ENCODE measurements at places on chromosomes 16 and 17.

DNA sequence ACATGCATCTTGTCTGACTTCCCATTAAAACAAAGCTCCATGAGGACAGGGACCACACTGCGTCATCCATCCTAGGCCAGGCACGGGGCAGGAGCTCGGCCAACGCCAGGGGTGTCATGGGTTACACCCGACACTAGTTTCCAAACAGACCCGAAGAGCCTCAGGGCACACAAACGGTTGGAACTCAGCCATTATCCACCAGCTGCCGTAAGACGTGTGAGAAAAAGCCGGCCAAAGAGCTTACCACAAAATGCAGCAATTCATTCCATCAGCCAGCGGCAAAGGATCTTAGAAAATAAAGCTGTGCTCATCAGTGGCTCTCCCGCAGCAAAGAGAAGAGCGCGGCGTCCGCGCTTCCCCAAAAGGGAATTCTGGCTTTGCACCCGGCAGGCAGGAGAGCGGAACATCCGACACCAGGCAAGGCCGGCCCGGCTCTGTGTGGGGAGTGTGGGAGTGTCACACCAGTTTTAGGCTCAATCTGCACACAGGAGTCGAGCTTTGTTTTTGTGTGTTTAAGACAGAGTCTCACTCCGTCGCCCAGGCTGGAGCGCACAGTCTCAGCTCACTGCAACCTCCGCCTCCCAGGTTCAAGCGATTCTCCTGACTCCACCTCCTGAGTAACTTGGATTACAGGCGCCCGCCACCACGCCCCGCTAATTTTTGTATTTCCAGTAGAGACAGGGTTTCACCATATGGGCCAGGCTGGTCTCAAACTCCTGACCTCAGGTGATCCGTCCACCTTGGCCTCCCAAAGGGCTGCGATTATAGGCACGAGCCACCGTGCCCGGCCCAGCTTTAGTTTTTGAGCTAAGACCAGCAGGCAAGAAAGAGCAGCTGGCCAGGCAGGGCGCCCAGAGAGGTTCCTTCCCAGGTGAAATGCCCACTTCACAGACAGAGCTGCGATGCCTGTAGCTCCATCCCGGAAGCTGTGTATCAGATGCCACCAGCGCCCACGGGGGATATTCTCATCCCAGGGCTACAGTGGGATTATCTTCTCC lies 1.5 kb downstream of the SLC38A8 start:
- no peak for DNase-seq

- no peak for DNase-seq
Measured at GRCh38 chr16:46848768-46849764, 18.1 kb upstream of the C16orf87 start.

DNA sequence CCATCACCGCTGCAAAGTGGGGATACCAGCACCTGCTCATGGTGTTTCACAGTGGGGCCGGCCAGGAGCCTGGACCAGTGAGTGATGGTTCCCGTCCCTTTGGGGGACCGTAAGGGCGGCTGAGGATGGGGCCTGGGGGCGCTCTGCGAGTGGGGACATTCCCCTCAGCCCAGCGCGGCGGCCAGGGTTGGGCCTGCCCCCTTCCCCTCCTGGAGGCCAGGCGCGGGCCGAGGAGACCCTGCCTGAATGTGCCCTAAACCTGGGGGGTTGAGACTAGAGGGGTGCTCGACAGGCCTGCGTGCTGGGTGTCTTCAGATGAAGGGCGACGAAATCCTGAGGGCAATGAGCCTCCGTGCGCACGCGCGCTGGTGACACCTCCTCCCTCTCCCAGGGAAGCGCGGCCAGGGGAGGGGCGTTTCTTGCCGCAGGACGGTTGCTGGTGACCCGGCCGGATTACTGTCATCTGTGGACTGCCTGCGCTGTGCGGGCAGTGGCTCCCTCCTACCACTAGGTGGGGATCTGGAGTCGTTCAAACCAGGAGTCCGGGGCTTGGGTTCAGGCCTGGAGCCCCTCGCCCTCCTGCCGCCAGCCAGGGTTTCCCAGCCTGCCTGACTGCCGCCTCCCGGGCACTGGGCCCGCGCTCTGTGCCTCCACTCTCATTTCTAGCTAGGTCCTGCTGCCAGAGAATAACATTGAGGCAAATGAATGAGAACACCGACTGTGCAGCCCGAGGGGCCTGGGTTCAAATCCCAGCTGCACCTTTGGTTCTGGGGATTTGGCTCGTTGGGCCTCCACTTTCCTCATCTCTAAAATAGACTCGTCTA lies 17.1 kb downstream of the TBX2 start:
- no peak for DNase-seq

GRCh38 chr17:56896968-56897359 lies 16.9 kb downstream of the TRIM25 start:
- DNase-seq: no peak

DNA sequence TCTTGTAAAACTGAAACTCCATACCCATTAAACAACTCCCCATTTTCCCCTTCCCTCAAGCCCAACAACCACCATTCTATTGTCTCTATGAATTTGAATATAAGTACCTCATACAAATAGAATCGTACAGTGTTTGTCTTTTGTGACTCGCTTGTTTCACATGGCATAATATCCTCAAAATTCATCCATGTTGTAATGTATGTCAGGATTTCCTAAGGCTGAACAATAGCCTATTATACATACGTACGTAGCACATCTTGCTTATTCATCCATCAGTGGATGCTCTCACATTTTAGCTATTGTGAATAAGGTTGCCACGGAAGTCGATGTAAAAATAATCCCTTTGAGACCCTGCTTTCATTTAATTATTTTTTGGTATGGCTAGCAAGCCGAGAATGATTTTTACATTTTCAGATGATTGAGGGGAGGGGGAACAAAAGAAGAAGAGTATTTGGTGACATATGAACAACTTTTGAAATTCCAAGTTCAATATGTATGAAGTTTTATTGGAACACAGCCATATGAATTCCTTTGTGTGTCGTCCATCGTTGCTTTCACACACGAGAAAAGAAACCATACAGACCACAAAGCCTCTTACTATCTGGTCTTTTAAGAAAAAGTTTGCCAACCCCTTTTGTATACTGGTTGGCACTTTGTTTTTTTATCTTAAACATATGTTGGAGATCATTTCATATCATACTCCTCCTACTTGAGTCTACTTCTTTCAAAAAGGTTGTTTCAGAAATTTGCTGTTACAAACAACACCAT lies 371.2 kb downstream of the NPIPA8 start:
- no peak for DNase-seq

GRCh38 chr17:72822358-72823023 lies 270.0 kb downstream of the SLC39A11 start:
- DNase-seq: no peak

DNA sequence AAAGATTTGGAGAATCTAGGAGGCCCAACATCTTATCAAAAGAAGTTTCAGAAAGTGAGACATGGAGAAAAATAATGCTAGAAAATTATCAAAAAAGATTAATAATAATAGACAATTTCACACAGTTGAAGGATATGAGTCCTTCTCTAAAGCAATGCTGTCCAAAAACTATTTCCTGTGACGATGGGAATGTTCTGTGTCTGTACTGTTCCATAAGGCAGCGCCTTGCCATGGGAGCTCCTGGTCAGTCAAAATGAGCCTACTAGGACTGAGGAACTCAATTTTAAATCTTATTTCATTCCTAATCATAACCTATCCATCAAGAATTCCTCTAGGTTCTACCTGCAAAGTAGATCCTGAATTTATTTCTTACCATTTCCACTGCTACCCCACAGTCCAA lies 49.0 kb downstream of the CACNG1 start:
- no peak for DNase-seq

DNA sequence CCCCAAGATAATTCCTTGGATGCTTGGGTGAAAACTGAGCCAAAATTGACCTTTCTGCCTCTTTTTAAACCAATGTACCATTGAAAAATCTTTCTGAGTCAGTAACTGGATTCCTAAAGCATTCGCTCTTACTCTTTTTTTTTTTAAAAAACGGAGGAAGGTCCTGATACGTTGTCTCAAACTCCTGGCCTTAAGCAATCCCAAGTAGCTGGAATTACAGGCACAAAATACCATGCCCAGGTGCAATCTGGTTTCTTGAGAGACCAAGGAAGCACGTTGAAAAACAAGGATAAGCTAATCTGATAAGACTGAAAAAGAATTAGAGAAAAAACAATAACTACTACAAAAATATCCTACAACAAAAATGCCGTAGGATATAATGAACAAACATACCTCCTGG lies 136.5 kb downstream of the SSH2 start:
- DNase-seq: no peak

DNA sequence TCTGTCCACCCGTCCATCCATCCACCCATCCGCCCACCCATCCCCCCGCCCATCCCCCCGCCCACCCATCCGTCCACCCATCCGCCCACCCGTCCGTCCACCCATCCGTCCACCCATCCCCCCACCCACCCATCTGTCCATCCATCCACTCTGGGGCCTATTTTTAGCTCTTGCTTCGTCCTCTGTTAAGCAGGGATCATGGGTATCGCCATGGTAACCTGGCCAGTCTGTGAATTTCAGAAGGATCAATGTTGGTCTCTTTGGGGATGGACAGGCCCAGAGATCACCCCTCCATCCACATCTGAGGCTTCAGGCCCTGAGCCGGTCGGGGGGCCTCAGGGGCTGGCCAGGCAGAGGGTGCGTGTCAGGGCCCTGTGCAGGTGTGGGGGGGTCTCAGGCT lies 15.2 kb upstream of the DPEP1 start:
- DNase-seq: no peak

GRCh38 chr16:84986102-84986501 lies 25.2 kb downstream of the ZDHHC7 start:
- DNase-seq: no peak

- no peak for DNase-seq
Measured at GRCh38 chr17:75981019-75981615, 2.1 kb downstream of the TEN1 start.

- DNase-seq: no peak
Measured at GRCh38 chr16:708019-708418, 2.4 kb upstream of the FBXL16 start.

DNA sequence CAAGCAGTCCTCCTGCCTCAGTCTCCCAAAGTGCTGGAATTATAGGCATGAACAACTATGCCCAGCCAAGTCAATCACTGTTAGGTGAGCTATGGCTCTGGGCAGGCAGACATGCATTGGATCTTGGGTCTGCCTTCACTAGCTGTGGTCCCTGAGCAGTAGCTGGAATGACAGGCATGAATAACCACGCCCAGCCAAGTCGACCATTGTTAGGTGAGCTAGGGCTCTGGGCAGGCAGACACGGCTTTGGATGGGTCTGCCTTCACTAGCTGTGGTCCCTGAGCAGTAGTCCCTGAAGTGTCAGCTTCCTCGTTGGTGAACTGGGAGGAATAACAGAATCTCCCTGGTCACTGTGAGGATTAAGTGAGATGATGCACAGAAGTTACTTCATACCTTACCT lies 6.4 kb downstream of the MRM3 start:
- DNase-seq: no peak

GRCh38 chr16:85570213-85570734 lies 42.8 kb upstream of the GSE1 start:
- no peak for DNase-seq

DNA sequence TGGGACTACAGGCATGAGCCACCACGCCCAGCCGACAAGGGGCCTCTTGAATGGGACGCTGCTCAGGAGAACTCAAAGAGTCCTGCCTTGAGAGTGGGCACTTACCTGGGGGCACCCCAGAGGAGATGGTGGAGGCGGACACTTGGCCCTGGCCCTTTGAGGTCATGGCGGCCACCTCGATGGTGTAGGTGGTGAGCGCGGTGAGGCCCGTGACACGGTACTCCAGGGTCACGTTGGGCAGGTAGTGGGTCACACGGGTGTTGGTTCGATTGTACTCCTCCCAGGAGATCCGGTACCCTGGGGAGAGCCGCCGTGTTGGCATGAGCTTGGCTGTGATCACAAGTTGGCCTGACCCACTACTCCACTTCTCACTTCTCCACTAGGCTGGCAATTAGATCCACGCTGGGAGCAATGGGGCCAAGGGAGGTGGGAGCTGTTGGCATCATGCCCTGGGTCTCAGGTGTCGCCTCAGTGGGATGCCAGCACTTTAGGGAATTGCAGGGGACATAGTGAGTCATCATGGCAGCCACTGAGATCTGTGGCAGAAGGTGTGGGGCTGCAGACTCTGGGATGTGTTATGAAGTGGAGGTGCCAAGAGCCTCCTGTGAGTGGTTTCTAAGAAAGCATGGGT lies 89.2 kb upstream of the CDC42EP4 start:
- no peak for DNase-seq

- no peak for DNase-seq
Measured at GRCh38 chr17:75252039-75252816, 9.2 kb downstream of the GGA3 start.

- DNase-seq: no peak
Measured at GRCh38 chr17:42179911-42180410, 981 bp downstream of the KCNH4 start.

GRCh38 chr17:33602981-33603380 lies 309.9 kb upstream of the ASIC2 start:
- DNase-seq: no peak

DNA sequence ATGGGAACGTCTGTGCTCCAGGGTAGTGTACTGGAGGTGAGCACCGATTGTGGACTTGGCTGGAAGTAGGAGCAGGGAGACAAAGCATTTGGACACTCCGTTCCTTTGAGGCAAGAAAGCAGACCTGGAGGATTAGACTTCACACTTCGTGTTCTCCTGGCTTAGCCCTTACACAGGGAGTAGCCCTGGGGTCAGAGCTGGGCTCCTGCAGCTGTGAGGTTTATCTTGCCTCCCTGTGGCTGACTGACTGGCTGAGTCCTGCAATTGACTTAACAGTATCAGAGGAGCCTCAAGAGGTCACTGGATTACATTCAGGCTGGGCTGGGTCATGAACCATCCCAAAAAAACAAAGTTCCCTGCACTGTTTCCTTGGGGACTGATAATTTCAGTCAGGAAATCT lies 37.1 kb downstream of the MPRIP start:
- no peak for DNase-seq

- no peak for DNase-seq
Measured at GRCh38 chr17:72370819-72371218, 250.0 kb downstream of the SOX9 start.

DNA sequence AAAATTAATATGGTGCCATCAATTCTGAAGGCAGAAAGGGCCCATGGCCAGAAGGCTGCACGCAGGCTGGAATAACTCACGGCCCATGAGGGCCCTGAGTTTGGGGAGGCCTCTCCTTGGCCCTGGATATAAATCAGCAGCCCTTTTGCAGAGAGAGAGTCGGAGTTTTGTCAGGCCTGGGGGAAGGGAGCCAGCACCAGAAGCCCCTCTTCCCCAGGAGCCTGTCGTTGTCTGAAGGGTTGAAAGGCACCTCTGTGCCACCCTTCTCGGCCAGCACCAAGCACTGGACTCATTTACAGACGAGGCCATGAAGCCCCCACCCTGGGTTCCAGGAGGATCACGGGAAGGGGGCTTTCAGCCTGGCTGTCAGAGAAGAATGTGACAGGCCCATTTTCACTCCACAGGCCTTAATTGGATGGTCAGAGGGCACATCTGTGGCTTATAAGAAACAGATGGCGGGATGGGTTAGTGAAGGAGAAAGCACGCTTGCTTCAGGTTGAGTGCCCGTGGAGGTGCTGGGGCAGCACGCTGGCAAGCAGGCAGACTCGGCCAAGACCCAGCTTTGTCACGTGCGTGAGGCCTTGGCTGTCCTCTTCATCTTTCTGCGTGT lies 140.6 kb downstream of the CLEC16A start:
- DNase-seq: no peak
